ENCODE measurements at places on chromosomes 3 and 15.

DNA sequence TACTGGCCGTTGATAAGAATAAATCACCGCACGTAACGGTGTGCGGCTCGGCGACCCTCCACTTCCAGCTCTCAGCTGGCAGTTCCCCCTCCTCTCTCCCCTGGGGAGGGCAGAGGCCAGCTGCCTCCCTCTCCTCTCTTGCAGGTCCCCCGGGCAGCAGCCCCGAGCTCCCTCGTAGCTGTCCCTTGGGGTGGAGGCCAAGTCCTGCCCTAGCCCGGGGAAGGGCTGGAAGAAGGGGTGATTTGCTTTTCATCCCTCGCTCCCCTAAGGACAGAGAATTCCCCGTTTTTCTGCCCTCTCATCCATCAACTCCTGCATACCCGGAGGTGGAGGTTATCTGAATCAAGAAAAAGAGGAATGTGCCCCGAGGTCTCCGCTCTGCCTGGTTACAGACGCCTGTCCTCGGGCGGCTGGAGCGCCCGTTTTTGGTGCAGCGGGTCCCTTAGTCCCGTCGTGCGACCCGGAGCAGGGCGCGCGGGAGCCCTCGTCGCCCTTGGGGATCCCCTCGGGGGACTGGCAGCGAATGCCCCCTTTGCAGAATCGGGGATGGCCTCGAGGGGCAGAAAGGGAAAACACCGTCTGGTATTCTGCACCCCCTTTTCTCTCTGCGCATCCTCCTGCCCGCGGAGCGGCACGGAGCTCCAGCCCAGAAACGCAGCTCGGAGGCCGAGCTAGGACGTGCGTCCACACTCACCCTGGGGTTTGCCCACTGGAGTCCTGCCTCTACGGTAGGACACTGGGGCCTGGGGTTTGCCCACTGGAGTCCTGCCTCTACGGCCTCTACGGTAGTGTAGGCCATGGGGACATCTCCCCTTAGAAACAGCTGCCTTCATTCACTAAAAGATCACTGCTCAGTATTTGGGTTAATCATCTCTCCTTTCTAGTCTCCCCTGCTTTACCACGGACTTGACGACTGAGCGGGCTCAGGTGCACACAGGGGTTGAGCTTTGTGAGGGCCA lies 2.2 kb downstream of the PTPRG start:
- no peak for DNase-seq

GRCh38 chr3:19970327-19970726 lies 23.4 kb downstream of the RAB5A start:
- no peak for DNase-seq

- DNase-seq, result no peak
Observed at GRCh38 chr3:172606021-172606420, 82.8 kb upstream of the TNFSF10 start.

GRCh38 chr3:34859746-34860145 lies 779.6 kb upstream of the ARPP21 start:
- no peak for DNase-seq

GRCh38 chr3:130941793-130942192 lies 47.9 kb downstream of the ATP2C1 start:
- DNase-seq, result no peak

- DNase-seq, result no peak
Observed at GRCh38 chr15:25862472-25863110, 536 bp downstream of the ATP10A start.

GRCh38 chr3:183536238-183536880 lies 19.1 kb downstream of the KLHL6 start:
- DNase-seq, result no peak
